Activated CD4-positive, alpha-beta T cell treated with anti-CD3 and anti-CD28 coated beads, Interleukin-2, amount 50 U/mL, for 48 hours (primary cell): ENCODE measurements at places on chromosomes 4 and X.

DNA sequence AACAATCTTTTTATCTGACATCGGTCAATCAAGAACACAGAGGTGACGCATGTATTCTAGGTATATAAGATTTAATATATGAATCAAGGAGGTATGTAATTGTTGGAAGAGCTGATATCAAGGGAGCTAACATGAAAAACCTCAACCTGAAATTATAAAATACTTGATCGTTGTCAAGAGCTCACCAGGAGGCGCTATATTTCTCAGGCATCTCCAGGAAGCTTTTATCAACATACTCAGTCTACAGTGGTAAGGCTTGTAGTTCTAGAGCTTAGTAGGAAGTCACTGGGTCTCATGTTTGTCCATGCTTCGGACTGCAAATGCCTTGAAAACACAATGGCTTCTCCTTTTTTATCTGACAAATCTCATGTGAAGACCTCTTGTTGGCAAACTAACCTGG lies 156.1 kb downstream of the GRXCR1 start:
- no peak for DNase-seq

DNA sequence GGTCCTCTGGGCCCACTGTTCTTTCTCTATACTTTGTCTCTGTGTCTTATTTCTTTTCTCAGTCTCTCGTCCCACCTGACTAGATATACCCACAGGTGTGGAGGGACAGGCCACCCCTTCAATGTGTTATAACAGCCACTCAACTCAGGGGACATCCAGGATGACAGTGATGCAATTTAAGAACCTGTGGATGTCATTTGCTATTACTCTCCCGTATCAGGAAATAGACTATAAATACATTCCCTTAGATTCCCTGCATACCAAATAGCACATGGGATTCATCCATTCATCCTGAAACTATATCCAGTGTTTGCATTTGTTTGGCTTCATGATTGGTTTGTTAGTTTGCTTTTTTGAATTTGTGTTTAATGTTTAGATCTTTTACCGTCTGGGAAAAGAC lies 16.6 kb upstream of the QRFPR start:
- DNase-seq, result no peak

DNA sequence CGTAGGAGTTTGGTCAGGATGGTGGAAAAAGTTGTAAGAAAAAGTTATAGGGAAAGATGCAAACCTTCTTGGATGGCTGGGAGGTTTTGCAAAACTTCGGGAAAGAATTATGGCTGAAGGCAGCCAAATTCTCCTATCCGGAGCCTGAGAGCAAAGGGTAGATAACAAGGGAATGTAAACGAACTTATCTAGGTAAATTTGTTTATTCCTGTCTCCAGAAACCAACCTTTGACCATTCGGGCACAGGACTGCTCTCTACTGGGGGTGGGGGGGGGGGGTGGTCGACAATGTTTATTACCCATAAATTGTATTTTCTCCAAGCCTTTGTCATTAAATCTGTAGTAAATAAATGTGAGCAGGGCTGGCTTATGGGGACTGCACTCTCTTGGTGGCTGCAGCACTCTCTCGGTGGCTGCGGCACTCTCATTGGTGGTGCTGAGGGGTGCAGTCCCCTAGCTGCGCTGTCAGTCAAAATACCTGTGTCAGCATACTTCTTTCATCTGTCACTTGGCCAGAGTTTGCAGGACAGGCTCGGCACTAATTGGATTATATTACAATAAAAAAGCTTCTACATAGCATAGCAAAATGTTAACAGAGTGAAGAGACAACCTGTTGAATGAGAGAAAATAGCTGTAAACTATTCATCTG lies 827.8 kb downstream of the SH3BGRL start:
- no peak for DNase-seq

DNA sequence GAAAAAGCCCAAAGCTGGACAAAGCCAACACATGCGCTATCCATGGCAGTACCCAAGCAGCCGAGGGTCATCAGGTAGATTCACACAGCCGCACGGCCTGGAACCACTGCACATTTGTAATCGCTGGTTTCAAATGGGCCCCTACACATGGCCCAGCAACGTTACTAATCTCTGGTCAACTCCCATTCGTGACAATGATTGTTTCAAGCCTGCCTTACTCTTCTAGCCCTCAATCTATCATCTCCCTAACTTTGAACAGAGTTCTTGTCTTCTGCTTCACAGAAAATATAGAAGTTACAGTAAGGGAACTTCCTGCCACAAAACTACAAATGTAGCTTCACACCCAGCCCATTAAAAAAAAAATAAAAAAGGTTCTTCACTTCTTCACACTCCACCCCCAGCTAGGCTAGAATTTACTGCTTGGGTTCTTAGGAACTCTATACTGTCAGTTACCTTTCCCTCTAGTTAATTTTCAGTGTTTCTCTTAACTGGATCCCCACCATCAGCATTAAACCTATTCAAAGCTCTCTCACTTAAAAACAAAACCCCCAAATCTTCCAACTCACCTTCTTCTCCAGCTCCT lies 24.2 kb downstream of the CASP3 start:
- no peak for DNase-seq

- DNase-seq, result peak; percentile 57
Measured at GRCh38 chrX:154541896-154542722, 4.5 kb downstream of the G6PD start.

GRCh38 chrX:143635915-143636314 lies at the start of gene SLITRK4:
SLITRK4 (minus strand) TSS chrX:143636101; CDS start chrX:143631108, 4,993 bp downstream.
- DNase-seq, result no peak

DNA sequence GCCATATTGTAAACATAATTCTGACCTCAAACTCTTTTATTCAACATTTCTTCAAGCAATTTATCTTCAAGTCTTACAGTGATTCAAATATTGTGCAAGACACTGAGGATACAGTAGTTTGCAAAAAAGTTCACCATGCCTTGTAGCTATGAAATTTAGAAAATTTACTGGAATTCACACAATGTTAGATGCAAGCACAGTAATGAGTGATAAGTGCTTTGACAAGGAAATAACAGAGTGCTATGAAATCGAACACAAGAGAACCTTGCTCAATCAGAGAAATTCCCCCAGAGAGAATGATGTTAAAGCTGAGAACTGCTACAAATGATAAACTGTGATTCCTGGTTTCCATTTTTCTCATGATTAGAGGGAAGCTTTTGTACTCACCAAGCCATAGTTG lies 952.9 kb downstream of the FAT4 start:
- DNase-seq, result no peak

DNA sequence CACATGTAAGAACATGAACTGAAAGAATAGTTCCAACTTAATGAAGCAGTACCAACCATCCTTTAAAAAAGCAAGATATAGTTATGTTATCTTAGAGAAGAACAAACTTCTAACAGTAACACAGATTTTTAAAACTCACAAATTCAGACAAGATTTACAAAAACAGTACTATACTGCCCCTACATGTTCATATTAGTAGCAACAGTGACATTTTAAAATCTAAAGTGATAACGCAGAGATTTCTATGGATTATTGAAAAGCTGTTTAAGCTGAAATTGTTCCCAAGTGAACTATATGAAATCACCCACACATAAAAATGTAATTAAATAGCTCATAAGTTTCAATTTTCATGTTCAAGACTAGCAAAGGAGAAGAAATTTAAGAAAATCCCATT lies 166.0 kb downstream of the FBXW7 start:
- DNase-seq, result no peak

GRCh38 chr4:85639946-85640345 lies 165.0 kb downstream of the ARHGAP24 start:
- DNase-seq, result no peak

DNA sequence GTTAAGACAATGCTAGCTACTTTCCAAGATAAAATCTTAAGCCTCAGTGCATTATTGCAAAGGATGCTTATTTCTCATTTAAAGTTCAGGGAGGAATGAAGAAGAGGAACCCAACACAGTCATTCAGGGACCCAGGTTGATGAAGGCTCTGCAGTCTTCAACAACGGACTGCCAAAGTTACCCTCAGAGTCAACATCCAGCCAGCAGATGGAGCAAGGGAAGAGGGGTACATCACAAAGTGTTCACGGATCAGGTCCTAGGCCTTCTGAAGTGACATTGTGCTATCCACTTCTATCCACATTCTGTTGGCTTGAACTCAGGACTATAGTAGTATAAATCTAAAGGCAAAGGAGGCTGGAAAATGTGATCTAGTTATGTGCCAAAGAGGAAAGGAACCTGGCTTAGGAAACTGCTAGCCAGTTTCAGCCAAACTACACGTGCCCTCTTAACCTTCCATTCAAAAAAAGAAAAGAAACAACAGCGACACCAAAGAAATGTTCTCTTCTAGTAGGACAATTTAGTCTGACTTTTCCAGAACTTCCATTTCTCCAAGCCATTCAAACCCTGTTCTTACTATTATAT lies 28.8 kb downstream of the NKX6-1 start:
- no peak for DNase-seq

DNA sequence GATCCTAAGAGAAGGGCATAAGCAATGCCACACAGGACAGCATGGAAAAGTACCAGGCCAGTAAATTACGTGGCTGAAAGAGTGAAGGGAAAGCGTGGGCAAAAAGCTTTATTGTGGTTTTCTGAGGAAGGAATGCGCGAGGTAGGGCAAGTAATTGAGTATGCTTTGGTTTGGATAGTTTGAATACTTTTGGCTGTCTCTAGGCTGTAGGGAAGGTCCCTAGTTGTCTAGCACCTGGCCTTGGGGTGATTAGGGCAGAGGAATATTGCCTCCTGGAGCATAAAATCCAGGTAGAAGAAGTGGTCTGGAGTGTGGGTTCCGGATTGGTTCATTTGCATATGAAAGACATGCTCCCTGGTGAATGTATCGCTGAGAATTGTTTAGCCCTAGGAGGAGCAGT lies 46.4 kb upstream of the NALF2 start:
- DNase-seq, result no peak

- peak; percentile 5 for DNase-seq
Measured at GRCh38 chrX:118423558-118423957, 72.1 kb upstream of the DOCK11 start.

DNA sequence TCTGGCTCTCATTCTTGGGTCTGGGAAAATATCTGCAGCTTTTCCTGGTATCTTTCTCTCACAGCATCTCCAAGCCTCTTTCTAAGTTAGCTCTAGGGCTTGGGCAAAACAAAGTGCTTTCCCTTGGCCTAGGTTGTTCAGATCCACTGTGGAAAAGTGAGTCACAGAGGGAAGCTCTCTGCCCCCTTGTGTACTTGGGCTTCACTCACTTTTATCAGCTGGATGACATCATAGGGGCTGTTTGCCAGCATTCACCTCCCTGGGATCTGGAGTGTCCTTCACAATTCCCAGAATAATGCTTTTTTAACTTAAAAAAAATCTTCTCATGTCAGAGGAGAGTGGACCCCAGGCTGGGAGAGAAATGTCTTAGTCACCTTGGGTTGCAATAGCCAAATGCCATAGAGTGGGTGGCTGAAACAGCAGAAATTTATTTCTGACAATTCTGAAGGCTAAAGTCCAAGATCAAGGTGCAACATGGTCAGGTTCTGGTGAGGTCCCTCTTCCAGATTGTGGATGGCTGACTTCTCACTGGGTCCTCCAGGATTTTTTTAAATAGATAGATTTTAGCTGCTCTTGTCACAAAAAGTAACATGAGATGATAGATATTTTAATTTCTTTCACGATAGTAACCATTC lies 247.8 kb downstream of the SH2D1A start:
- DNase-seq, result no peak
